ENCODE measurements at places on chromosomes 5 and 9.

GRCh38 chr5:82277987-82278710 lies at the start of gene RPS23:
Gene RPS23 (minus strand): TSS chr5:82278354. CDS start chr5:82278323, 31 bp downstream.
- peak; percentile 85 for DNase-seq

DNA sequence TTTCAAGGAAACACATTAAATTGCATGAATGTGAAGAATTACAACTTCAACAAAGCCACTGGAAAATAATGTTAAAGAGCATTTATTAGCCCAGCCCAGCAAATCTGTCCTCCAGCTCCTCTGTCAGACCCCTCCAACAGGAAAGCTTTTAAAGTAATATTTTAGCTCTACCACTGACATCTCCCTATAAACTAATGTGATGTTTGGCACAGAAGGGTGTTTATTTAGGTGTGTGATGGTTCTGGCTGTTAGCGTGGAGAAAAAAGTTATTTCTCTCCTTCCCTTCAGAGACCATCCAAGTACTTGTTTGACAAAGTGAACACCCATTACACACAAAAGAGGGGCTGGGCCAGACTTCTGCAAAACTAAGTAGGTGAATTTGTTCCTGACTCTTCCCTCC lies 111.9 kb upstream of the TARS1 start:
- no peak for DNase-seq

GRCh38 chr5:131389096-131389868 lies 125.4 kb downstream of the CDC42SE2 start:
- peak; percentile 25 for DNase-seq

GRCh38 chr5:33764786-33765185 lies 127.0 kb downstream of the ADAMTS12 start:
- DNase-seq: no peak
